ENCODE measurements at places on chromosomes 5 and 9.

GRCh38 chr9:134391319-134392231 is 65.3 kb downstream of the RXRA start:
- no peak for DNase-seq

DNA sequence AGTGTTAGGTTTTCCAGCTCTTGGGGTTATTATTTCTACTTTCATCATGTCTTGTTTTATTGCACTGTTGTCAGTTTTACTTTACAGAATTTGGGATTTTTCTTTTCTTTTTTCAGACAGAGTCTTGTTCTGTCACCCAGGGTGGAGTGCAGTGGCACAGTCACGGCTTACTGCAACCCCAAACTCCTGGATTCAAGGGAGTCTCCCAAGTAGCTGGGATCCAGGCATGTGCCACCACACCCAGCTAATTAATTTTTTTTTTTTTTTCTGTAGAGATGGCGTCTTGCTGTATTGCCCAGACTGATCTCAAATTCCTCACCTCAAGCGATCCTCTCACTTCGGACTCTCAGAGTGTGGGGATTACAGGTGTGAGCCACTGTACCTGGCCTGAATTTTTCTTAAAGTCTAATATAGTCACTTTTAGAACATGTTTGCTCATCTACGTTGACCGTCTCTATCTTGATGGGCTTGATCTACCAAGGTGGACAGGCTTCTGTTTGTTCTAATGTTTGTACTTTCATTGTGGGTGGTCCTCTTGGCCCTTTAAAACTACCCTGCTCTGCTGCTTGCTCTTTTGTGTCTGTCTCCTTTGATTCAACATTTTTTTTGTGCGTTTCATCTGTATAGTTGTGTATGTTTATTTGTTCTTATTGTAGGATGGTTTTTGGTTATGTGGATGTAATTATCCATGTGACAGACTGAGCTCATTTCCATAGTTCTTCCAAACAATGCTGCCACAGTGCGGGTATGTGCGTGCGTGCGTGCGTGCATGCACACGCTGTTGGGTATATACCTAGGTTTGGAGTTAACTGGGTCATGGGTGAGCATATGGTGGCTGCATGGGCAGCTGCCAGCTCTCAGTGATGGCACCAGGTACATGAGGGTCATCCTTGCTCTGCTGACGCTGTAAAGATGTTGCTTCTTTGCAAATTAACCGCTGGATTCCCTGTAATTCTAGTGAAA is 18.1 kb downstream of the PRRC2B start:
- DNase-seq, result peak; percentile 66

GRCh38 chr9:75734802-75735201 is 155.7 kb upstream of the PCSK5 start:
- no peak for DNase-seq

GRCh38 chr5:68862560-68862959 is 231.3 kb upstream of the SLC30A5 start:
- no peak for DNase-seq

DNA sequence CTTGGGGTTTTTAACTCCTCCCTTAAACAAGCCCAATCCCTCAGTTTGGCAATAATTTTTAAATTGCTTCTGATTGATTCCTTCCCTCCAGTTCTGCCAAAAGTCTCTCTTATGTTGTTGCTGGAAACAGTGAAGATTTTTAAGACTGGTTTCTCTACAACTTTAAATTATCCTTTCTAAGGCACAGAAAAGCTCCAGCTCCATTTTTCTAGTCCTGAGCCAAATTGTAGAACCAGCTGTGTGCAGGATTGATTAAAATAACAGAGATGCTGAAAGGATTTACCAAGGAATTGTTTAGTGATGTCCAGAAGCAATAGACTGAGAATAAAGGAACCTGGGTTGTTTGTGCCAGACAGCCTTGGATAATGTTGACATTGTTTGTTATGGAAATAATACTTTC is 111.3 kb downstream of the NUDT12 start:
- no peak for DNase-seq

Data from fibroblast of gingiva (primary cell).